RWPE2 (cell line): ENCODE measurements at places on chromosomes 5 and 9.
A peak's percentile ranks its signal among the peaks of the same experiment; 100 is the strongest.

DNA sequence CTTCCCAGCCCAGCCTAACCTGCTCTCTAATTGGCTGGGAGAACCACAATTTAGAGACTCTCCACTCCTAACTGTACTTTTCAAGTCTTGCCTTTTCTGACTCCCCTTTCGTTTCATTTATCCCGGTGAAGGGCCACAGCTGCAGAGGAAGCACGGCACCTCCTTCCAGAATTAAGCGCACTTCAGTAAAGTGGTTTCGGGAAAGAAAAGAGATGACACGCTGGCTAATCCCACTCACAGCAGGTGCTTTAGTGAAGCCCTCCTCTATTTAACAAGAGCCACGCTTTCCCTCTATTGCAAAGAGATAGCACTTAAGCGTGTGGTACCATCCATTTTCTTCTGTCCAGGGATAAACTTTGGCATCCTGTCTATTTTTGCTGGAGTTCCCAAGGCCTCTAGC lies 4.8 kb downstream of the DNAH5 start:
- no peak for DNase-seq

GRCh38 chr9:8070779-8071444 lies 271.3 kb upstream of the DMAC1 start:
- DNase-seq = no peak

GRCh38 chr5:85663708-85664031 lies 954.1 kb upstream of the COX7C start:
- no peak for DNase-seq

DNA sequence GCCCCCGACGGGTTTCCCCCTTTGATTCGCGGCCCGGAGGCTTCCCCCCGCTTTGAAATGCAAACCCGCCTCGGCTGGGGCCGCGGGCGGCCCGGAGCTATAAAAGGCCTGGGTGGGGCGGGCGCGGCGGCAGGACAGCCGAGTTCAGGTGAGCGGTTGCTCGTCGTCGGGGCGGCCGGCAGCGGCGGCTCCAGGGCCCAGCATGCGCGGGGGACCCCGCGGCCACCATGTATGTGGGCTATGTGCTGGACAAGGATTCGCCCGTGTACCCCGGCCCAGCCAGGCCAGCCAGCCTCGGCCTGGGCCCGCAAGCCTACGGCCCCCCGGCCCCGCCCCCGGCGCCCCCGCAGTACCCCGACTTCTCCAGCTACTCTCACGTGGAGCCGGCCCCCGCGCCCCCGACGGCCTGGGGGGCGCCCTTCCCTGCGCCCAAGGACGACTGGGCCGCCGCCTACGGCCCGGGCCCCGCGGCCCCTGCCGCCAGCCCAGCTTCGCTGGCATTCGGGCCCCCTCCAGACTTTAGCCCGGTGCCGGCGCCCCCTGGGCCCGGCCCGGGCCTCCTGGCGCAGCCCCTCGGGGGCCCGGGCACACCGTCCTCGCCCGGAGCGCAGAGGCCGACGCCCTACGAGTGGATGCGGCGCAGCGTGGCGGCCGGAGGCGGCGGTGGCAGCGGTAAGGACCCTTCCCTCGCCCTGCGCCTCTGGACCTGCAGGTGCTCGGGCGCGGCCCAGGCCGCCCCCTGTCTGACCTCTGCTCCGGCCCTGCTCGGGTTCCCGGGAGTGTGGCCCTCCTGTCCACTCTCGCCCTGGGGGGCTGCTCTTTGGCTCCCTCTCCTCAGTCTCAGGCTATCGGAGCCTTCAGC lies at the start of gene CDX1:
Gene CDX1, plus strand, starts transcription at position 129 of the 862 bp plus-strand sequence. Its CDS starts 99 bp downstream, at position 228.
- no peak for DNase-seq

DNA sequence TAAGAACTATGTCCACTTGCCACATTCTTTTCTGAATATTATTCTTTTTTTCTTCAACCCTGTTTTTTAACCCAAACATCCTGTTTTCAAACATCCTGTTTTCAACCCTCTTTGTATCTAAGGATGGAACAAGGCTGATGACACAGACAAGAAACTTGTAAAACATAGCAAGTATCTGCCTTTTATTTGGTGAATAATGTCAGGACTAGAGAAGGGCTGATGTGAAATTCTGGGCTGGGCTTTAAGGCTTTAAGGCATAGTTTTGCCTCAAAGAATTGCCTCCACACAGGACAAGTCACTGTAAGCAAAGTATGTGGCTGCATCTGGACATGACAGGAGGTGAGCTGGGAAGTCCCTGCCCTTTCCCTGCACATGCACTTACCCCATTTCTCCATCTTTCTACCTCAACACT lies 42.5 kb upstream of the RIC1 start:
- no peak for DNase-seq

GRCh38 chr9:103068753-103069152 lies 73.6 kb downstream of the CYLC2 start:
- no peak for DNase-seq

- no peak for DNase-seq
Measured at GRCh38 chr5:80208381-80208780, 47.5 kb downstream of the SERINC5 start.

- no peak for DNase-seq
Measured at GRCh38 chr5:104977529-104977928, 1414.9 kb upstream of the NUDT12 start.

- DNase-seq = no peak
Measured at GRCh38 chr5:53355931-53356330, 124.5 kb upstream of the FST start.

DNA sequence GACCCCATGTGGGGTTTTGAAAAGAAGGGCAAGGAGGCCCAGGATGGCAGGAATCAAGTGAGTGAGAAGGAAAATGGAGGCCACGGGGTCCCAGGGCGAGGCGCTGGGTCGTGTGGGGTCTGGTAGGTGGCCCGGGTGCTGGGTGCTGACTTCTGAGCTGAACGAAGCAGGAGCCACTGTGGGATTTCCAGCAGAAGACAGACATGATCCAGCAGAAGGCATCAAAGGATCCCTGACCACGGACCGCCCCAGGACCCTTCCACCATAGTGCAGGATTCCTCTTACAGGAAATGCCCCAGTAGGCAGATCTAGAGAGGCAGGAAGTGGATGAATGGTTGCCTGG lies 106.7 kb downstream of the ADAMTS2 start:
- DNase-seq = peak; percentile 36

GRCh38 chr5:2399804-2400203 lies 351.7 kb downstream of the IRX2 start:
- DNase-seq = no peak

GRCh38 chr9:99819123-99819855 lies 2.4 kb upstream of the NR4A3 start:
- peak; percentile 77 for DNase-seq

- no peak for DNase-seq
Measured at GRCh38 chr5:66151030-66151429, 6.9 kb downstream of the SREK1 start.

GRCh38 chr9:134059661-134060395 lies 8.0 kb downstream of the BRD3 start:
- no peak for DNase-seq

DNA sequence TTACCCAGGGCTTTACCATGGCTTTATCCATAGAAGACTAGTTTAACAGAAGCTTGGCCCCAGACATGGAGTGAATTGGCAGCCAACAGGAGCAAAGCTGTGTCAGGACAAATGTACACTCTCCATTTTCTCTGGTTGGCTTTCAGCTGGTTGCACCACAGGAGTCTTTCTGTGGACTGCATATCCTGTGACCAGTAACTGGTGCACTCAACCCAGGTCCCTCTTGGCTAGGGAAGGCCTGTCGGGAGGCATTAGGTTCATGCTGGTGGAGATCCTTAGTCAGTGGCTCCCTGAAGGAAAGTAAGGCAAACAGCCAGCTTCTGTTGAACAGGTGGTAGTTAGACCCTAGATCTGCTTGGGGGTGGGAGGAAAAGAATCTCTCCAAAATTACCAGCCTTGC lies 146.9 kb upstream of the TLX3 start:
- DNase-seq = no peak

DNA sequence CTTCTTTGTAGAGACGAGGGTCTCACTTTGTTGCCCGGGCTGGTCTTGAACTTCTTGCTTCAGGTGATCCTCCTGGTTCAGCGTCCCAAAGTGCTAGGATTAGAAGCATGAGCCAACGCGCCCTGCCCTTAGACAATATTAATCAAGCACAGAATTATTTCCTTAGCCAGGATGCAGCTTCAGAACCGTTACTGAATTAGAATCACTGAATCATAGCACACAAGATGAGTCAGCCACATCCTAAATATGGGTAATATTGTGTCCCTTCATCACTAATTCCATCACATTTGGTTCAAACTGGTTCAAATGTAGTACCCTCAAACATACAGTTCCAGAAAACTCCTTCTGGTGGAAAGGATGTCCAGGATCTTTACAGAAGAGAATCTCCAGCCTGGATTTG lies 82.7 kb downstream of the BNC2 start:
- no peak for DNase-seq

DNA sequence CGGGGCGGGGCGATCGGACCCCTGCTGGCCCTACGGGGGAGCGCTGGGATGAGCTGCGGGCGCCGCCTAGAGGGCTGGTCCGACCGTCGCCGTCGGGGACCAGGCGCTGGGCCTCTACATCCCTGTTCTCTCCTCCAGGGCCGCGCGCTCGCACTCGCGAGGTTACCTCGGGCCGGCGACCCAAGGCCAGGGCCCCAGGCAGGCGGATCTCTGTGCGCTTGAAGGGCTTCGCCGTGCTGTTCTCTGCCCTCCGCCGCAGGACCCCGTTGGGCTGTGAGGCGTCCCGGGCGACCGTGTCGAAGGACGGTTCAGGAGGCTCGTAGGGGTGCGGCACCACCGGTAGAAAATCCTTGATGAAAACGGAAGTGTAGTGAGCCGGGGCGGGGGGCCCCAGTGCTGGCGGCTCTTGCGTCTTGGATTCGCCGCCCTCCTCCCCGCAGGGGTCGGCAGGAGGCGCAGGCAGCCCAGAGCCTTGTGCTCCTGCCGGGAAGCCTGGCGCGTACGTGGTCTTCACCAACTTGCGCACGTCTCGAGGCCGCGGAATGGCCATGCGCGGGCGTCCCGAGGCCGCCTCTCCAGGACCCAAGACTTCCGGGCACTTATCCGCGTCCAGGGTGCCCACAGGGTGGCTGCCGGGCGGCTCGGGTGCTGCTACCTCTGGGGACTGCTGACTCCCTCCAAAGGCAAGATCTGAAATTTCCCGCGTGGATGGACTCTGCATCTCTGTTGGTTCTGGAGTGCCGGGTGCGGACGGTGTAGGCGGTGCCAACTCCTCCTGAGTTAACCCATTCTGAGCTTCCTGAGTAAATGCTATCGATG lies 2.0 kb downstream of the PROB1 start:
- no peak for DNase-seq

- no peak for DNase-seq
Measured at GRCh38 chr5:33244441-33245150, 196.2 kb upstream of the TARS1 start.

GRCh38 chr5:88827997-88828396 lies 55.0 kb downstream of the MEF2C start:
- no peak for DNase-seq

GRCh38 chr9:81141961-81142360 lies 547.4 kb downstream of the TLE1 start:
- DNase-seq = no peak

DNA sequence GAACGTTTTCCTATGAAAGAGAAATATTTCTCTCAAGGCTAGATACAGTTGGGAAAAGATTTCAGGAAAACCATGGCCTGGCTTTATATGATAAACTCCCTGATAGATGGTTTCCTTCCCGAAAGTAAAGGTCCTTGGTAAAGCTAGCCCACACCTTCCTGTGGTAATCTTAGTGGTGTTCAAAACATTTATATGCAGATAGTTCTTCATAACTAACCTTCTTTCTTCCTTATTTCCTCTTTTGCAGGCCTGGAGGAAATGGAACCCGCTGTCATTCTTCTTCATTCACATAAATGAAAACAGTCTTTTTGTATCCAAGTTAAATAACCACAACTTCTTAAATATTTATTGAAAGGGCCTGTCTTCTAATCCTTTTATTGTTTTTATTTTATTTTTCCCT lies 474.0 kb upstream of the ACTBL2 start:
- no peak for DNase-seq

GRCh38 chr5:168006456-168007130 lies 284.9 kb upstream of the WWC1 start:
- DNase-seq = no peak

DNA sequence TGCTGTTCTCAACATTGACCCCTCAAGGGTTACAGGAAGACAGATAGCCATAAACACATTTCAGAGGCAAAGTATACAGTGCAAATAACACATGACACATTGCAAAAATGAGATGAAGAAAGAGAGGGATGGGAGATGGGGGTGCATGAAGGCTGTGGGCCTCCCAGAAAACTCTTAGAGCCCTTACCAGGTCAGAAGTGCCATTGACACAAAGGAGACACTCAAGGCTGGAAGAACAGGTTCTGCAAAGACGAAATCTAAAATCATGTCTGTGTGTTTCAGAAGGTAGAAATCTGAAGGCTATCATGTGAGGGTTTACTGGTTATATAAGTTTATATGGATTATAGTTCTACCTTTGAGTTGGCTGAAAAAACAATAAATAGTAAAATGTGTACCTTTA lies 318.8 kb downstream of the BNC2 start:
- DNase-seq = no peak

DNA sequence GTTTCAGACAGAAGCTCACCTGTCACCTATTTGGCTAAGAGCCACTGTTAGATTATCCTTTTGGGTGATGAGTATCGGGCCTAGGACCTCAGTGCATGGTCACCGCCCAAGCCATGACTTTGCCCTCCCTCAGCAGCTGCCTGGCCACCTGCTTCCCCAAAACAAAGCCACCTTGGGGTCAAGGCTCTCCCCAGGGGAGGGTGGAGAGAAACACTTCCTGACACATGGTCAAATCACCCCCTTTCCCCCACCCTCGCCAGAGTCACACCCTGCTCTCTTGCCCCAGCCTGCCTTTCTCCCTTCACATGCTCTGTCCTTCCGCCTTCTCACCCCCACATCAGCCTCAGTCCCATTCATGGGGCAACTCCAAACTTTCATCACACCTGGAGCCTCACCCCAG lies 1.7 kb upstream of the HBEGF start:
- peak; percentile 92 for DNase-seq

GRCh38 chr9:2356041-2356790 lies 265.4 kb upstream of the VLDLR start:
- DNase-seq = no peak

- DNase-seq = no peak
Measured at GRCh38 chr5:73295447-73295846, 122.5 kb downstream of the TMEM174 start.

GRCh38 chr5:143340891-143341685 lies 62.4 kb downstream of the NR3C1 start:
- no peak for DNase-seq

- no peak for DNase-seq
Measured at GRCh38 chr5:137231540-137231939, 267.6 kb downstream of the SPOCK1 start.

DNA sequence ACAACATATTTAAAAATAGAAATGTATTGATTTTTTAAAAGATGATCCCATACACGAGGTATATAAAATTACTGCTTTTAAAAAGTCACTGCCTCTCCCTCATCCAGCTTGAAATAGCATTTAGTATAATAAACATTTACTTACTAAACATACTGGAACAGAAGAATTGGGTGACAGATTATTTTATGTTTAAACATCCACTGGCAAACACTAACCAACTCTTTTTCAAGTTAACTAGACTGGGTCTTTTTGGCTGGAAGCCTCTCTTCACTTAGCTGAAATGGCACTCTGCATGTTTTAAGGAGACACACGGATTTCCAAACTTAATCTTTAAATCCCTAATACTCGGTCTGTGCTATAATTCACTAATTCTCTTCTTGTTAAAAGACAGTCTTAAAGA lies 19.0 kb downstream of the CTXN3 start:
- no peak for DNase-seq
